ENCODE measurements at places on chromosomes 6 and 20.

GRCh38 chr6:55964136-55964535 lies 88.7 kb upstream of the BMP5 start:
- no peak for DNase-seq

DNA sequence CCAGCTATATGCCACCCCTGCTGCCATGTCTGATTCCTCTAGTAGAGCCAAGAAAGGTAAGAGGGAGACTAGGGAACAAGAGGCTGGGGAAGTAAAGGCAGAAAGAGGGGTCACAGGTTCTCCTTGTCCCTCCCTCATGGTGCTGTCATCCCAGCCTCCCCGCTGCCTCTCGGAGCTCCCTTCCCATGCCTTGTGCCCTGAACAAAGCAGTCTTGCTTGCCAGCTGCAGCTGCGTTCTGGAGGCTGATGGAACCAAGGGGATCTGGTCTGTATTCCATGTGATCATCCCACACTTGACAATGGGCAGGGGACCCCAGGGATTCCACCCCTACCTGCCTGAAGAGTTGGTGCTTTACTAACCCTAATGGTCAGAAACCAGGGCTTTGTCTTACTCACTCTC lies 61.4 kb downstream of the DAAM2 start:
- peak; percentile 62 for DNase-seq

- no peak for DNase-seq
These were observed 103.2 kb upstream of the FOXP4 start for GRCh38 chr6:41442800-41443501.

GRCh38 chr20:32333988-32334885 lies 23.9 kb upstream of the ASXL1 start:
- DNase-seq = no peak

GRCh38 chr6:12490351-12490903 lies 200.3 kb downstream of the EDN1 start:
- no peak for DNase-seq

GRCh38 chr20:64180673-64181072 lies 16.4 kb downstream of the MYT1 start:
- DNase-seq = no peak

DNA sequence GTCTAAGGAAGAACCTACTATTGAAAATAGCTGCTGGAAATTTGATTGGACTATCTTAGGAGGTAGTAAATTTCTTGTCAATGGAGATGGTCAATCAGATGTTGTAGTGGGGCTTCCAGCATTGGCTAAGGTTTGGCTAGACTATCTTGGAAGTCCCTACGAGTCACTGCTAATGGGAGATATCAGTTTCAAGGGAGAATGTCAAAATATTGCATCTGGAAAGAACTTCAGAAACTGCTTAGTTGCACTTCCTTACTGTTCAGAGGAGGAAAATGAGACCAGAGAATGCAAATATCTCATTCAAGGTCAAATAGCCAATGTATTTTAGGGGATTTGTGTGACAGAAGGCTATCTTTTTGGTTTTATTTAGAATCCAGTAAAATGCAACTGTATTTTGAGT lies 53.5 kb upstream of the CCN2 start:
- no peak for DNase-seq

GRCh38 chr20:49909499-49910339 lies 5.6 kb downstream of the SPATA2 start:
- DNase-seq = peak; percentile 52

- DNase-seq = no peak
These were observed 6.0 kb upstream of the HCK start for GRCh38 chr20:32045999-32046398.

GRCh38 chr6:16781348-16782169 lies 20.3 kb upstream of the ATXN1 start:
- DNase-seq = no peak

- no peak for DNase-seq
These were observed 12.9 kb upstream of the ADTRP start for GRCh38 chr6:11791354-11792107.

DNA sequence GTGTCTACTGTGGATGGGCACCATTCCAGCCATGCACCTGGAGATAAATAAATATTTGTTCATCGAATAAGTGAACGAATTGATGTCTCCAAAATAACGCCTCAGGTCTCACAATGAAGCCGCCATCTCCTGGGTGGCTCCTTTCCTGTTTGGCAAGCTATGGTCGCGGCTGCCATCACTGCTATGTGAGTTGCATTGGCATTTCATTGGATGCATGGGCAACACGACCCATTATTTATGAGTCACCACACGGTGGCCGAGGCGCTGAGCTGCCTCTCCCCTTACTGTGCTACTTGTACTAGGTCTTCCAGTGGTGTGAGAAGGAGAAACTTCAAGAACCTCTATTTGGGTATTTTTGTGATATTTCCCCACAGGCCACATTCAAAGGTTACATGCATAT lies 21.3 kb upstream of the PDE10A start:
- DNase-seq = no peak

DNA sequence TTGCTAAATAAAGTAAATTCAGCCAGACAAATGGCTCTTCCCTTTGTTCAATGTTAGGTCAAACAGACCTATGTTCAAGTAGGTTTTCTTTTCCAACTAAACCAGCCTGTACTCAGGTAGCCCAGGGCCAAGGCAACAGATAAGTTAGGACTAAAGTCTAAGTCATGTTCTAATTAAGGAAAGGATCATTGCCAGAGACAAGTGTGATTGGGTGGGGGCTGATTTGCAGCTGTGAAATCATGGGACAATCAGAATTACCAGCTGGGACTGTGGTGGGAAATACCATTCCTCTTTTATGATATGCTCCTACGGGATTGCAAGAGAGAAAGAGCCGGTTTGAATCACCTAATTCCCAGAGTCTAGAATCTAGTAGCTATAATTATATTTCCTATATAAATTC lies 4.2 kb upstream of the FBXO30 start:
- no peak for DNase-seq

Data from dorsolateral prefrontal cortex (tissue), 122 donors.